ENCODE measurements at places on chromosomes 11 and 22. TPM values are rescaled to one million over a fixed set of nuclear protein-coding genes. Genes with fewer than 3 reads are reported as not detected.

GRCh38 chr11:129825380-129825779 lies 9.7 kb downstream of the TMEM45B start:
- peak; percentile 50 for DNase-seq

DNA sequence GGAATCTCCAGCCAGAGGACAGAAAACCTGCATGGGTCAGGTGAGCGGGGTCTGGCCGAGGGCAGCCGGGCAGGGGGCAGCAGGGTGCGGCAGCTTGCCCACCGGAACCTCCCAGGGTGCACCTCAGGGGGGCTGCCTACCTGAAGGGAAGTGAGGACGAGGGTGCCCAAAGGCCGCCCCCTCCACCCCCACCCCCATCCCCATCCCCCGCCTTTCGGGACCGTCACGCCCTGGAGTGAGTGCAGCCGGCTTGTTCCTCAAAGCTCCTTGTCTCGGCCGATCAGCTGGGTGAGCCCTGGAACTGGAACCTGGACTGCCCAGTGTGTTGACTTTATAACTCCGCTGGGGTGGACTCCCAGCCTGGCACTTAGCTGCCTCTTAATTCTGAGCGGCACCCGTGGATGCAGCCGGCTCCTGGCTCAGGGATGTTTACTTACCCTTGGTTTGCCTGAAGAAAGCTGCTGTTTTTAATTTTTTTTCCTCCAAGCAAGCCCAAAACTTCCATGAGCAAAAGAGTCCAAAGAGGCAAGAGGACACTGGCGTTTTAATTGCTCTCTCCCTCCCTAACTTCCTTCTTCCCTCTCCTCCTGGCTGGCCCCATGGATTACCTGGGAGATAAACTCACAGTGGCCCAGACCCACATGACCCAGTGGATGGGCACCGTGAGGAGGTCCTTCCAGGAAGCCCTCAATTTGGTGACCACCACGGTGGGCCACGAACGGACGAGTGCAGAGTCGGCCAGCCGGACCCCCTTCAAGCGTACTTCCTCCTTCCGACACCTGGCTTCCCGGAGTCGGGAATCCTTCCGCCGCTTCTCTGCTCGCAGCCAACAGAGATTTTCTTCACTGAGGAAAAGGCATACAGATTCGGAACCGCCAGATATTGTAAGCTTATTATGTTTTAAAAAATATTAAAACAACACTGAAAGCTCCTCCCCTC lies 87.8 kb upstream of the CRYBB3 start:
- peak; percentile 69 for DNase-seq

- no peak for DNase-seq
Measured at GRCh38 chr11:204587-205109, 2.6 kb downstream of the BET1L start.

DNA sequence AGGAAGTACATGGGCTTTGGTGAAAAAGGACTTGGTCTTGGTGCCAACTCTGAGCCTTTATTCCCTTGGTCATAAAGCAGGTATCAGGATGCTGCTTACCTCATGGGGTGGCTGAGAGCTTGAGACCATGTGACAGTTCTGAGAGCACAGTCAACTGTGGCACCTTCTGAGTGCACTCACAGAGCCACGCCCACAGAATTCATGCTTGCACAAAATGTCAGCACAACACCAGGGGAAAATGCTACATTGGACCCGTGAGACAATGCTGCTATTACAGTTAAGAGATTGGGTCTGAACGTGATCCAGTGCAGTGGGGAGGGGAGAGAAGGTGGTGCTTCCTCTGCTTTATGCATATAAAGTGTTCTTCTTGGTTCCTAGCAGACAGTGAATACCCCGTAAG lies 79.5 kb upstream of the SPON1 start:
- DNase-seq = no peak

DNA sequence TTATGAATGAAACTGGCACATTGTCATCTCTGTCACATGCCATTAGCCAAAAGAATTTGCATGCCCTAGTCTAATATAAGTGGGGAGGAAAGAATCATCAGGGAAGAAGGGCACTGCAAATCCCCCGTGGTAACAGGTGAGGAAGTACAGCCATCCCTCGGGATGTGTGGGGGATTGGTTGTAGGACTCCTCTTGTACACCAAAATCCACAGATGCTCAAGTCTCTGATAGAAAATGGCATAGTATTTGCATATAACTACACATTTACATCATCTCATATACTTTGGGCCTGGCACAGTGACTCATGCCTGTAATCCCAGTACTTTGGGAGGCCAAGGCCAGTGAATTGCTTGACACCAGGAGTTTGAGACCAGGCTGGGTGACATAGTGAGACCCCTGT lies 109.7 kb downstream of the HIPK3 start:
- no peak for DNase-seq

DNA sequence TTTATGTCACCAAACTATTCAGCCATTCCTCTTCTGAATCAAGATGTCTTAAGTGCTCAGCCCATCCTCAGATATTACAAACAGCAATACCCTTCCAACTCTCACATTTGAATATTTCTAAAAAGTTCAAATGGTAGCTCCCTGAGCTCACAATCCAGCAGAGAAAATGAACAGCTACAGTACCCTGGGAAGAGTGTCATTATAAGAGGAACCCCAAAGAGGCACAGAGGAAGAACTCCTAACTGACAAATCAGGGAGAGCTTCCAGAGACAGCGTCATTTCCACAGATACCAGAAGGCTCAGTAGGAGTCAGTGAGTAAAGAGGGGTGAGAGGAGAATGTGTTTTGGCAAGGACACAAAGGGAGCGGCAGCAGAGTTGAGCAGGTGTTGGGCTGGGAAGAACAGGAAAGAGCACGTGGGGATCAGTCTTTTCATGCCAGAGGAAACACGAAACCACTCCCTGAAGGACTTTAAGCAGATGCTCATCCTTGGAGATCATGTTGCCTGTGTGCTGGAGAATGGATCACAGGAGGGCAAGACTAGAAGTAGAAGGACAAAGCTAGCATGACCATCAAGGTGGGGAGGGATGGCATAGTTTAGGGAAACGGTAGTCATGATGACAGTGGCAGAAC lies 4.3 kb downstream of the CLTCL1 start:
- DNase-seq = no peak

GRCh38 chr22:24208012-24208749 lies 26.9 kb downstream of the SUSD2 start:
- no peak for DNase-seq

DNA sequence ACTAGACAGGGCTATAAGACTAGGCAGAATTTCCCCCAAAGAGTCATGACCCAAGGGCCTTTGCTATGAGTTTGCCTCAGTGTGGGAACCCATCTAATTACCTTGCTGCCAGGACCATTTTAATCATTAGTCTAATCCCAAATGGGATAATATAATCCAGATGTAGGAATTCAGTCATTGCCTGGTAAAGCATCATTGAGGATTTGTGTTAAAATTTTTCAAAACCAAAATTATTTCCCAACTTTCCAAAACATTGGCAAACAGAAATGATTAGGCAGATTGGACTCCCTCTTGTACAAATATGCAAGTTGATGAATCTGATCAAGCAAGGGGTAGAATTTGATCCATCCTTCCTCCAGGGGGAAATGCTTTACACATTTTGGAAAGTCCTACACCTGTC lies 16.2 kb upstream of the MMP13 start:
- DNase-seq = no peak

DNA sequence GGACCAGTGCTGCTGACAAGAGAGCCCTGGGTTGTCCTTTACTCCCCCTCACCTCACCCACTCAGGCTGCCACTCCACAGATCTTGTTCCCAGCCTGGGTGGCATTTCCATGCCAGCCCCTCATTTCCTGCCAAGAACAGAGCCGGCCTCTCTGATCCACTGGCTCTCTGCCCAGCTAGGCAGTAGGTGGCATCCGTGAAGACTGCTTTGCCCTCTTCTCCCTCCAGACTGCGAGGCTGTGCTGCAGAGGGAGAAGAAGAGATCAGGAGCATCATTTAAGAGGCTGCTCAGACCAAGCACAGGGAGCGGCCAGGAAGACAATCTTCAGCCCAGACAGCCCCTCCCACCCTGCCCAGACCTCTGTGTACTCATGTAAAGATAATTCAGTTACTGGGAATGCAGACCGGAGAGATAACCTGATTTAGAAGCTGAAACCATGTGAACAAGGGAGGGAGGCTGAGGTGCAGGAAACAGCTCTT lies 126.9 kb upstream of the NCAM1 start:
- DNase-seq = peak; percentile 79

DNA sequence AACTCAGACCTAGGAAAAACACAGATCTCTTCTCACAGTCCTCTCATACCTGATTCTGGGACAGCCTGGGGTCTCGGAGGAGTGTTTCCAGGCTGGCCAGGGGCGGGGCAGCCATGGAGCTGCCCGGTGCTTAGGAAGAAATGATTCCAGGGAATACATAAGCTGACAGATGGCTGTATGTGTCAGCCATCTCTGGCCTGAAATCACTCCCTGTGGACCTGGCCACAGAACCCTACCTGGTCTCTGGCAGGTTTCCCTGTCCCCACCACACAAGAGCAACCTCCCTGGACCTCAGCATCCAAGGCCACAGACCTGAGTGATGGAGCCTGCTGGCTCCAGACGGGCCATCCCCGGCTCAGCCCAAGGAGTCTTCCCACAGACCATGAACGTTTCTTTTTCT lies 10.0 kb downstream of the GGA1 start:
- DNase-seq = no peak

GRCh38 chr11:110679323-110679975 lies 32.8 kb downstream of the ARHGAP20 start:
- no peak for DNase-seq

GRCh38 chr11:123434911-123435310 lies 4.8 kb downstream of the GRAMD1B start:
- DNase-seq = no peak

- no peak for DNase-seq
Measured at GRCh38 chr22:22895776-22896445, 8.3 kb downstream of the IGLL5 start.

GRCh38 chr22:29257751-29258181 lies 10.0 kb downstream of the RHBDD3 start:
- no peak for DNase-seq

DNA sequence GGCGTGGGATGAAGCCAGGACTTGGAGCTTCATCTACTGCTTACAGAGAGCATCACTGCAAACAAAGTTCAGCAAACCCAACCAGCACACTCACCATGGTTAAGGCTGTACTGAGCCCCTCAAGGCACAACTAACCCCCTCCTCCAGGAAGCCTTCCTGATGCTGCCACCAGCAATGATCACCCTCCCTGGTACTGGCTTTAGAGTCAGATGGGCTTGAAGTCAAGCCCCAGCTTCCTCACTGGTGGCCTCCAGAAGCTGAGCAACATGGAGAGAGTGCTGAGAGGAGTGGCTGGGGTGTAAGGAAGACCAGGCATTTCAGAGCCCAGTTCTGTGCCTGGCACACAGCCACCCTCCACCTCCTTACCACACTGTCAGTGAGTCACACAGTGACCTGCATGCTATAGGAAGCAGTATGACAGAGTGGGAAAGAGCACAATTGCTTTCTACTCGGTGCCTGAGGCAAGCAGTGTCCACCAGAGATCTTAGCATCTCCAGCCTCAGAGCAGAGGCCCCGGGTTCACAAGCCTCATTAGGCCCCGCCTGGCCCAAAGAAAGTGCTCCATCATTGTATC lies 24.7 kb upstream of the BAIAP2L2 start:
- no peak for DNase-seq

- DNase-seq = no peak
Measured at GRCh38 chr11:31757260-31757835, 53.8 kb downstream of the PAX6 start.

DNA sequence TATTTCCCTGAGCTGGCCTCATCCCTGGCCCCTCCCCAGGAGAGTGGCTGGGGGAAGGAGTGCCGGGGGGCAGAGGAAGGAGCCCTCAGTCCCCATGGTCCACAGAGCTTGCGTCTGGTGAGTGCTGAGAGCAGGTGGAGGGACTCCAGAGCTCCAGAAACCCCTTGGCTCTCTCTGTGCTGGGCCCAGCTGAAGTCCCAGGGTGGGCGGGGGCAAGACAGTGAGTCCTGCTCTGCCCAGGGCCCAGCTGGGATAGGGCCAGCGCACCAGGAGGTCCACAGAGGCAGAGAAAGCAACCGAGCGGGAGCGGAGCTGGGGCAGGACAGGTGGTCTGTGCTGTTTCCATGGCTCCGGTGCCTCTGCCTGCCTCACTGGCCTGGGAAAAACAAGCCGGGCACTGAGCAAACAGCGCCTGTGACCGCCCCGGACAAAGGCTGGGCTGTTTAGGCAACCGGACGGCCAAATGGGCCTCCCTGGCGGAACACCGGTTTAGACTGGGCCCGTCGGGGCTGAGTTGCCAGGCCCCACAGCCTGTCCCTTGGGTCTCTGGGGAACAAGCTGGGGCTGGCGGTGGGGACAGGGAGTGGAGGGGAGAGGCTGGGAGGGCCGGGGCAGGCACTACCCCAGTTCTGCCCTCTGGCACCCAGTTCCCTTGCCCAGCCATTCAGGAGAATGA lies 34.1 kb upstream of the WNT7B start:
- DNase-seq = peak; percentile 39

DNA sequence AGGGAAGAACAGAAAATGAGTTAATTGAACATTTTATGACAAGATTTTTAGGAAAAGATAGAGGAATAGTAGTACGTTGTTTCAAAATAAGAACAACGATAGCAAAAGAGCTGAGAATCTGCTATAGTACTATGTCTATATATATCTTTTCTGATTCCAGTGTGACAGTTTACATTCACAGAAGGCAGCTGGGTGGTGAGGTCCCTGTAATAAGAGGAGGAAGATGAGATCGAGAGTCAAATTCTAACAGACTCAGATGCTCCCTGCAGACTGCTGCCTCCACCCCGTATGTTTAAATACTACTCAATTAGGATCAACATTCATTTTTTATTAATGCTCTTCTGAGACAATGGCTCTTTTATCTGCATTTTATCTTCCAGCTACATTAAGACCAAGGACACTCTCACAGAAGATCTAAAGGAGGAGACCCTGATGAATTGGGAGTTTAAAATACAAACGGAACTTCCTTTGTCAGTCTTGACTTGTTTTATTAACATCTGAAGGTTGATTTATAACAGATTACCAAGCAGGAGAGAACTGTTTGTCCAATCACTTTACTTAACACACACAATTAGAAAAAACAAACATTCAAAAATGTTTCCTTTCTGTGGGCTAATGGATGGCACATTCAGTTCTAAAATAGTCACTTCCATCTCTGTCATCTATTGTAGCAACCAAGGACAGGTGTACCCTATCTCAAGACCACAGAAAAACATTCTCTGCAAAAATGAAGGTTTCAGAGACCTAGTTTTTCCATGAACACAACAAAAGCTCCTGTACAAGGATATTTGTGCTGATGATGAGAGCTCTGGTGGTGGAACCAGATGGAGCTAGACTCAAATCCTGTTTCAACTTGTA lies 240.2 kb downstream of the CADM1 start:
- no peak for DNase-seq

GRCh38 chr11:11444027-11444803 lies 91.2 kb upstream of the CSNK2A3 start:
- DNase-seq = no peak

GRCh38 chr22:33656808-33657628 lies 263.3 kb downstream of the LARGE1 start:
- DNase-seq = no peak

Gene SLCO2B1
- total RNA-seq = 33.4 TPM

Gene PTH
- total RNA-seq = not detected

Gene NRGN
- 6.4 TPM for total RNA-seq

Gene NXPE4
- not detected for total RNA-seq

Gene SORL1
- 6.1 TPM for total RNA-seq

Gene OR2AG1
- not detected for total RNA-seq

Gene CST6
- total RNA-seq = not detected

Gene TMEM121B
- total RNA-seq = 2.2 TPM
